Prostate gland (tissue), 2 donors: ENCODE measurements at places on chromosomes 1 and 21. TPM values are rescaled to one million over a fixed set of nuclear protein-coding genes. Genes with fewer than 3 reads are reported as not detected.

DNA sequence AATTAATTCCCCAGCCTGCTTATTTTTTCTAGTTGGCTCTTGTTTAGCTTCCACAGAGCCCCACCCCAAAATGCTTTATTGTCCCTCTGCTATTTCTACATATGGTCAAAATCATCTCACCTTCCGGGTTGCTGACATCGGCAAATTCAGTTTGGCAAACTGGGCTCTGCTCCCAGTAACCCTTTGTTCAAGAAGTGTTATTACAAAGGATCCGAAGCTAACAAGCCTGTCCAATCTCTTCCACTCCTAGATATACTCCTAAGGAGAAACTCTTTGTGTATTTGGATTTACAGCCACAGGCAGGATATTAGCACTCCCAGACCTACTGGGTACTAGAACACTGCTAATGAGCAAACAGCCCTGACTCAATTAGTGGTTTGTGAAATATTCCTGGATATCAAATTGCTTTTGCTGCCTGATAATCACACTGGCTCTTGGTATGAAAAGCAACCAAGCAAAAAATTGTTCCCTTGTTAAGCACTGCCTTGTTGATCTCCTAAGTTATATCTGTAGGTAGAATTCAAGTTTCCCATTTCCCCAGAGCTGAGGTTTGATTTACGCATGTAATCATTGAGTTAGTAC, 4.0 kb downstream of the JUN start:
- peak; percentile 76 for DNase-seq

GRCh38 chr1:38533772-38534472, 325.6 kb downstream of the RRAGC start:
- DNase-seq, result no peak

Gene MAEL
- total RNA-seq, result 0.32 TPM

Gene EPHB2
- 7.4 TPM for total RNA-seq

GRCh38 chr21:40194185-40194980, 327.1 kb downstream of the PCP4 start:
- DNase-seq, result no peak

Gene HAO2
- total RNA-seq, result not detected

Gene RHBDL2
- 7.7 TPM for total RNA-seq

Gene NBPF4
- 1.8 TPM for total RNA-seq

- DNase-seq, result no peak
Observed at GRCh38 chr1:62424411-62424810, 12.4 kb upstream of the USP1 start.

GRCh38 chr1:154479764-154480421, 22.1 kb upstream of the TDRD10 start:
- DNase-seq, result peak; percentile 59

DNA sequence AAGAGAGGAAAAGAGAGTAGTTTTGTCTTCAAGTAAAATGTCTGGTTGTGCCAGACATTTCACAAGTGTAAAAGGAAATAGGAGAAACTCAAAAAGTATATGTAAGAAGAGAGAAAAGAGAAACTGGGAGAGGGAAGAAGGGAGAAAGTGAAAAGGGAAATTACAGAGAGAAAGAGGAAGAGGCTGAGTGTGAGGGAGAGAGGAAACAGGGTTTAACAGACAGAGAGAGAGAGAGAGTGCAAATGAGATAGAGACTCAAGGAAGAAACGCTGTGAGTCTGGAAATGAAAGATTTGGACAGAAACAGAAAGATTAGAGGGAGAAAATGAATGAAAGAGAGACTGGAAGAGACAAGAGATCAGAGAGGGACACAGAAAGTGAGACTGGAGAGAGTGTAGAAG, 806.2 kb downstream of the PLA2G4A start:
- DNase-seq, result no peak

GRCh38 chr1:183742355-183742754, 62.6 kb upstream of the RGL1 start:
- no peak for DNase-seq

DNA sequence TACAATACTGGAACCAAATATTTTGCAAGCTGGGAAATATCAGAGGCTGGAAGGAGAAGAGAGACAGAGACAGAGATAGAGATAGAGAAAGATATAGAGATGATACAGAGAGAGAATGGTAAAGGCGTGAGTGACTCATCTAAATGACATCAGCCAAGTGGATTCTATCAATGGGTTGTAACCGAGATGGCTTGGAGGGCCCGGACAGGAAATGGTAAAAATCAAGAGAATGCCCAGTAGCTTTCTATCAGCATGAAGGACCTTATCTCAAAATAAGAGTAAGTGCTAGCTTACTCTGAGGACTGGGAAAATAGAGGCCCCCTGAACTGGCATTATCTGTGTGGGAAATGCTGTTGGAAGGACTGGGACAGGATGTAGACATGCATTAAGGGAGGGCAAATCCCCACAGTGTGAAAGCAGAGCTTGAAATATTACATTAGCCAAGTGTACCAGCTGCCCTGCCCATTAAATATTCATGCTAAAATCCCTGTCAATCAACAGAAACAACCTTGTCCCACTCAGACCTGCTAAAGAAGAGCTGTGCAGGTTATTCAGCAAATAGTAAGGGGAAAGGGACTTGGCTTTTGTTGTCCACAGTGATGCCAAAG, 76.6 kb upstream of the ZNF644 start:
- DNase-seq, result no peak

DNA sequence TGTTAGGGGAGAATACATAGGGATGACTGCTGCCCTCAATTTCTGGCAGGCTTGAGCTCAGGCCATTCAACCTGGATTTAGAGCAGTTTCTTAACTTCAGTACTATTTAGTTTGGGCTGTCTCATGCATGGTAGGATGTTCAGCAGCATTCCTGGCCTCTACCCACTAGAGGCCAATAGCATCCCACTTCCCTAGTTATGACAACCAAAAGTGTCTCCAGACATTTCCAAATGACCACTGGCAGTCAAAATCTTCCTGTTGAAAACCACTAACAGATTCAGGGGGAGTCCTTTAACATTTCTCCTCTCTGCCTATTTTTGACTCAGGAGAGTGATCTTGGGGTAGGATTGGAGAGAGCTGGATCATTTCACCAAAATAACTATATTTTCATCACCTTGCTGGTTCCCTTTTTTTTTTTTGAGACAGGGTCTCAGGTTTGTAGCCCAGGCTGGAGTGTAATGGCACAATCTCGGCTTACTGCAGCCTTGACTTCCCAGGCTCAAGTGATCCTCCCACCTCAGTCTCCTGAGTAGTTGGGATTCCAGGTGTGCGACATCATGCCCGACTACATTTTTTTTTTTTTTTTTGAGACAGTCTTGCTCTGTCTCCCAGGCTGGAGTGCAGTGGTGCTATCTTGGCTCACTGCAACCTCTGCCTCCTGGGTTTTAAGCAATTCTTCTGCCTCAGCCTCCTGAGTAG, 8.7 kb downstream of the GNAT2 start:
- no peak for DNase-seq

DNA sequence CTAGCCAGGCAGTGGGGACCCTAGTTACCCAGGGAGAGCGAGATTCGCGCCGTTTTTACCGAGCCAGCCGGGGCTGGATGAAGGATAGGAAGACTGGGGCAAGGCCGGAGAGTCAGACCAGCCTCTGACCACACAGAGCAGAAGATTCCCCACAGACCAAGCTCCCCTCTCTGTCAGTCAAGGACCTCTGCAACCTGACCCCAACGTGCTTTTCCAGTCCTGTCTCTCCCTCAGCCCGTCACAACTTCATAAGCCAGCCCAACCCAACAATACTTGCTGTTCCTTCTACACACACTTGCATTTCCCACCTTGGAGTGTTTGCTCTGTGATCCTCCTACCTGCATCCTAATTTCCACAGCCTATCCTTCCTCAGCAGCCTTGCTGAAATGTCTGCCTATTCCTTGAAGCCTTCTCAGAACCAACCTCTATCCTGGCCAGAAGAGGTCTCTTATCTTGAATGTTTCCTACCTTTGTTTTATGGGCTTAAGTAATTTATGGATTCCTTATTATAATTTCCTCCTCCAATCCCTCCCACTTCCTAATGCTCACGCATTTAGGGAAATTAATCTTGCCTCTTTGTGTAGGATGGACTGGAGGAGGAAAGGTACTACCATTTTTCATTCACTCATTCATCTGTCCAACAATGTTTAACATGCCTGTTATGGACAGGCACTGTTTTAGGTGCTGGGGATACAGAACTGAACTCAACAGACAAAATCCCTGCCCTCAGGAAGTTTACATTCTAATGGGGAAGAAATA, at the start of gene GSTM3:
GSTM3 (minus strand) TSS at position 424 of the 759 bp plus-strand sequence. CDS start 751 bp downstream, outside the sequence.
- DNase-seq, result no peak
